GM12878 (cell line): ENCODE measurements at places on chromosomes 12 and 14. TPM values are rescaled to one million over a fixed set of nuclear protein-coding genes. Genes with fewer than 3 reads are reported as not detected.
A peak's percentile ranks its signal among the peaks of the same experiment; 100 is the strongest.

Gene PLCZ1
- total RNA-seq: not detected in 2 replicates

Gene NDRG2
- total RNA-seq: 0.49 and 0.56 TPM in 2 replicates

GRCh38 chr14:96911499-96912149, 114.4 kb downstream of the VRK1 start:
- no peaks in the 10 kb centered on the region for H3K27me3 ChIP-seq
- H3K4me1 ChIP-seq: no peaks in the 10 kb centered on the region
- no peak overlapping the region for H3K4me3 ChIP-seq
- no peak overlapping the region for H3K27ac ChIP-seq

DNA sequence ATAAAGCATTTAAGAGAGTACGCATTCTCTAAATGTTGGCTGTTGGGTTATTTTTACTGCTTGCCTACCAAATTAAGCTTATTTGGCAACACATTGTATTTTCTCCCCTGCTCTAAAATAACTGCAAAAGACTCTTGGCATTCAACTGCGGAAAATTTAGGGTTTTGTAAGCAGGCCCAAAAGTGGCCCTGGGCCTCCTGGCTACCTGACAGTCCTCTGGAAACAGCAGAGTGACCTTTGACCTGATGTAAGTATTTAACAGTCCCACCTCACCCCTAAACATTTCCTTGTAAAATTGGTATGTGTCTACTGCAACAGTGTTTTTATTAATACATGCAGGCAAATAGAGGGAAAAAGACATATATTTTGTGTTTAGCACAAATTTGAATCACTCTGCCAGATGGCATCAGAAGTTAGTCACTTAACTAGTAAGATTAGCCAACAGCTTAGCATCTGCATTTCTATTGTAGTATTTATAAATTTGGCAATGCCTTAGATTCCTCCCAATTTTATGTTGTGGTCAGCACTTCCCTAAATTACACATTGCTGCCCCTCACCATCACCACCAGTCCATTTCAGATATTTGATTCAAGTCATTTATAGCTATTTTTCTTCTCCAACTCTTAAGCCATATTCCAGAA, 11.2 kb downstream of the LLPH start:
- H3K27me3 ChIP-seq: no peaks in the 10 kb centered on the region
- no peak overlapping the region for H3K4me3 ChIP-seq
- H3K27ac ChIP-seq: no peak overlapping the region
- peaks cover 4% of the 10 kb centered on the region for H3K36me3 ChIP-seq
- peaks cover 9% of the 10 kb centered on the region for H3K4me1 ChIP-seq

- peaks cover 13% of the 10 kb centered on the region; the same call in 1 of the 2 replicates for H3K4me1 ChIP-seq
- no peak overlapping the region for H3K4me3 ChIP-seq
- no peak overlapping the region for H3K27ac ChIP-seq
- DNase-seq: peak; percentile 34
- no peaks in the 10 kb centered on the region for H3K36me3 ChIP-seq
- H3K27me3 ChIP-seq: no peaks in the 10 kb centered on the region; the same call in 1 of the 2 replicates
These were observed 4.2 kb downstream of the SCNN1A start for GRCh38 chr12:6370994-6371754.

GRCh38 chr12:65532162-65532561, 253.7 kb downstream of the MSRB3 start:
- H3K36me3 ChIP-seq: no peaks in the 10 kb centered on the region
- no peak overlapping the region for H3K27ac ChIP-seq
- no peak overlapping the region for H3K4me3 ChIP-seq
- H3K27me3 ChIP-seq: no peaks in the 10 kb centered on the region
- no peak for DNase-seq

Gene GPRC5A
- 2.8 and 3.5 TPM in 2 replicates for total RNA-seq

GRCh38 chr12:12181511-12181910, 85.3 kb downstream of the LRP6 start:
- no peaks in the 10 kb centered on the region for H3K36me3 ChIP-seq
- H3K27me3 ChIP-seq: no peaks in the 10 kb centered on the region
- no peak for DNase-seq

Gene GLIPR1L2
- total RNA-seq: not detected in 2 replicates

GRCh38 chr12:78316136-78316535, 485.4 kb downstream of the NAV3 start:
- H3K27me3 ChIP-seq: no peaks in the 10 kb centered on the region
- no peaks in the 10 kb centered on the region for H3K4me1 ChIP-seq

Gene KRT6A
- total RNA-seq: not detected in 2 replicates

- H3K27me3 ChIP-seq: no peaks in the 10 kb centered on the region
- no peak overlapping the region for H3K4me3 ChIP-seq
- H3K36me3 ChIP-seq: no peaks in the 10 kb centered on the region
- H3K27ac ChIP-seq: no peak overlapping the region
- DNase-seq: no peak
- no peaks in the 10 kb centered on the region for H3K4me1 ChIP-seq
These were observed 116.0 kb downstream of the TSPAN9 start for GRCh38 chr12:3193131-3193530.

- H3K27ac ChIP-seq: peak within 1 kb of the TSS; percentile 73
- H3K27me3 ChIP-seq: no peaks in the 10 kb centered on the region
- H3K36me3 ChIP-seq: no peaks in the 10 kb centered on the region
- no peak for DNase-seq
- 0 out of 2 replicates have a peak, but pooled peaks cover 3% of the 10 kb centered on the region for H3K4me1 ChIP-seq
These were observed at the start of gene YBX3 for GRCh38 chr12:10722905-10723746. Gene YBX3, minus strand, starts transcription at chr12:10723323. Its CDS starts 212 bp downstream, at chr12:10723111.

DNA sequence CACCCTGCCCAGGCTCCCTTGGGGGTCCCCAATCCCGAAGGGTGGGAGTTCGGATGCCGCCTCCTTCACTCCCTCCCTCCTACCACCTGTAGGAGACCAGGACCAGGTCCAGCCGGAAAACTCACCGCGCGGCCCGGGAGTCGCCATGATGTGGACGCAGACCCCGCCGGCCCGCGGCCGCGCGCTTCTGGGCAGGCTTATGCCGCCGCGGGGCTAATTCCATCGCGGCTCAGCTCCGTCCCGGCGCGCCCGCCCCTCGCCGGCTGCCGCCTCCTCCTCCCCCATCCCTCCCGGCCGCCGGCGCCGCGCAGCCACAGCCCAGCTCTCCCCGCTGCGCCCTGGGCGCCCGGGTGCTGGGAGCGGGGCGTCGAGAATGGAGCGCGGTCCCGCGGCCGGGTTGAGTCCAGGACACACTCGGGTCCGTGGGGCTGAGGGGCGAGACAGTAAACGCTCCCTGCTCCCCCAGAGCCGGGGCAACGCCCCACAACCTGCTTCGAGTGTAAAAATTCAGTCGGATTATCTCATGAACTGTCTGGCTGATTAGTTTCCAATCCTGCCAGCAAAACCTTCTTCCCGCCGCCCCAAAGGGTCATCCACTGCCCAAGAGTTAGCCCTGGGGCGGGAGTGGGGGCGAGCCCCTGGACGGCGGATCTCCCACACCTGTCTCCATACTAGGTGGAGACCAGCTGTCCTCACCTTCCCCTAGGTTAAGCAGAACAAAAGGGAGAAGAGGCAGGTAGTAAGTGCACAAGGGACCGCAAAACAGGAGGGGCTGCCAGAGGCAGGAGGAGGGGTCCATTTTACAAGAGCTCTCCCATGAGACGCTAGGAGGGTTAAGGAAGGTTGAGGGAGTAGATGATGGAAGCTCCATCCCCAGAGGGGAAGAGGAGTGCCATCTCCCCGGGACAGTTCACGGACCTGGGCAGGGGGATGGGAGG, at the start of gene ANO2:
TSS of gene ANO2 (minus strand) at position 189 of the 938 bp plus-strand sequence. CDS start at position 147, 42 bp downstream.
- no peak for DNase-seq
- no peaks in the 10 kb centered on the region for H3K36me3 ChIP-seq
- peaks cover 16% of the 10 kb centered on the region for H3K27me3 ChIP-seq
- no peak within 1 kb of the TSS for H3K4me3 ChIP-seq
- no peaks in the 10 kb centered on the region for H3K4me1 ChIP-seq

Gene ATL1
- 0.58 and 1.1 TPM in 2 replicates for total RNA-seq

DNA sequence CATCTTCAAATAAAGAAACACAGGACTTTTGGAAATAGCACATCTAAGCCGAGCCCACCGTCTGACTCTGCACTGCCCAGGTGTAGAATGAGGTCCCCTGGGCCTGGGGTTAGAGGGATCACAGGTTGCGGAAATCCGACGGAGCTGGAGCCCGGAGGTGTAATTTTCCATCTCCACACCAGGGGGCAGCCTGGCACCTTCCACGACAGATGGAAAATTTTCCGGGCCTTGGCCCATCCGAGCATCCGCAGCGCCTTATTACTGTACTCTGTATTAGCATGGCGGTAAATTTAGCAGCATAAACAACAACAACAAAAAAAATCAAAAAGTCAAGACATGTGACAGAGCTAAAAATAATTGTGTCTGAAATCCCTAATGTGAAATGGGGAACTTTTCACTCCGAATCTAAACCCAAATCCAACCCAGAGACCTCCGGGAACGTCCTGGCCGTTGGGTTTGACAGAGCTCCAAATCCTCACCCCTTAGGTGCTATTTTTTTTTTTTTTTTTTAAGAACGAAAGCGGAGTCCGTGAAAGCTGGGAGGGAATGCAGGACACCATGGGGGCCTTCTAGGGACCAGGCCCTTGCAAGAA, 93.9 kb downstream of the KSR2 start:
- no peaks in the 10 kb centered on the region for H3K27me3 ChIP-seq
- no peaks in the 10 kb centered on the region for H3K36me3 ChIP-seq
- no peak for DNase-seq
- no peak overlapping the region for H3K4me3 ChIP-seq

GRCh38 chr14:48333221-48333920, 658.0 kb upstream of the MDGA2 start:
- H3K4me3 ChIP-seq: no peak overlapping the region
- H3K36me3 ChIP-seq: no peaks in the 10 kb centered on the region
- no peak overlapping the region for H3K27ac ChIP-seq
- DNase-seq: no peak
- no peaks in the 10 kb centered on the region for H3K27me3 ChIP-seq

Gene CCDC196
- total RNA-seq: not detected in 2 replicates

Gene ADCY6
- 0.36 and 0.61 TPM in 2 replicates for total RNA-seq

Gene DBX2
- not detected in 2 replicates for total RNA-seq

- no peak overlapping the region for H3K27ac ChIP-seq
- no peak for DNase-seq
- H3K27me3 ChIP-seq: no peaks in the 10 kb centered on the region
- H3K36me3 ChIP-seq: no peaks in the 10 kb centered on the region
- H3K4me1 ChIP-seq: no peaks in the 10 kb centered on the region
These were observed 150.1 kb downstream of the SLC38A4 start for GRCh38 chr12:46675736-46676135.

GRCh38 chr14:32205554-32205953, 2.5 kb upstream of the RNU6-8 start:
- H3K36me3 ChIP-seq: no peaks in the 10 kb centered on the region
- H3K27me3 ChIP-seq: no peaks in the 10 kb centered on the region
- DNase-seq: no peak
- H3K4me3 ChIP-seq: no peak overlapping the region

- no peaks in the 10 kb centered on the region for H3K36me3 ChIP-seq
- H3K4me3 ChIP-seq: peak overlapping the region; percentile 36; the same call in 1 of the 2 replicates
- H3K27ac ChIP-seq: peak overlapping the region; percentile 22
- H3K27me3 ChIP-seq: no peaks in the 10 kb centered on the region
- peaks cover 28% of the 10 kb centered on the region for H3K4me1 ChIP-seq
These were observed 9.8 kb upstream of the CLECL1 start for GRCh38 chr12:9742661-9743060.

DNA sequence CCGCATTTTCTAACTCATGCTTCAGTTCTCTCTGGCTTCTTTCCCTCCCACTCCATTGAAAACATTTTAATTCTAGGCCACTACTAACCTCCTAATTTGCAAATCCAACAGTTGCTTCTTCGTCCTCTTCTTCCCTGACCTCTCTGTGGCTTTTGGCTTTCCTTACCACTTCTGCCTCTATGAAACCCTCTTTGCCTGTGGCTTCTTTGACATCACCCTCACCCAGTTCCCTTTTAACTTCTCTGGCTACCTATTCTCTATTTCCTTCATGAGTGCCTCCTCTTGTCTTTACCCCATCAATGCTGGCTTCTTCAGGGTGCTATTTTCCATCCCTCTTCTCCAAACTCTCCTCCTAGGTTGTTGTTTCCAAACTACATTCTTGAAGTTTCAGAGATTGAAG, 4.4 kb upstream of the HCFC2 start:
- no peak overlapping the region for H3K4me3 ChIP-seq
- DNase-seq: no peak
- H3K27ac ChIP-seq: no peak overlapping the region
- peaks cover 2% of the 10 kb centered on the region for H3K27me3 ChIP-seq
- no peaks in the 10 kb centered on the region for H3K36me3 ChIP-seq

Gene STYX
- total RNA-seq: 8.7 and 9.5 TPM in 2 replicates

DNA sequence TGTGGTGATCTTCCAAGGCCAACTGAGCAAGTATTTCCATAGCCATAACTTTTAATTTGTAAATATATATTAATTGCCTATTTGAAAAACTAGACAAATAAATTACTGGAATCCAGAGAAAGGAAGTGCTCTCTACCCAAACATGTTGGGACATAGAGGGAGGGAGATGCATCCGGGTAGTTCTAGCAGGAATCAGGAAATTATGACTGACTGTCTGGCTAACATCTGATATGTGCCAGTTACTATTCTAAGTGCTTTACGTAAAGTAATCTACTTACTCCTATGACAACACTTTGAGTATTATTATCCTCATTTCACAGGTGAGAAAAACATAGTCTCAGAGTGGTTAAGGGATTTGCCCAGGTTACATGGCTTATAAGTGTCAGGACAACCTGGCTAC, 147.7 kb upstream of the VASH1 start:
- H3K4me3 ChIP-seq: no peak overlapping the region
- no peaks in the 10 kb centered on the region for H3K4me1 ChIP-seq
- DNase-seq: no peak
- H3K27ac ChIP-seq: no peak overlapping the region

Gene B4GALNT3
- total RNA-seq: 3.1 and 3.8 TPM in 2 replicates

DNA sequence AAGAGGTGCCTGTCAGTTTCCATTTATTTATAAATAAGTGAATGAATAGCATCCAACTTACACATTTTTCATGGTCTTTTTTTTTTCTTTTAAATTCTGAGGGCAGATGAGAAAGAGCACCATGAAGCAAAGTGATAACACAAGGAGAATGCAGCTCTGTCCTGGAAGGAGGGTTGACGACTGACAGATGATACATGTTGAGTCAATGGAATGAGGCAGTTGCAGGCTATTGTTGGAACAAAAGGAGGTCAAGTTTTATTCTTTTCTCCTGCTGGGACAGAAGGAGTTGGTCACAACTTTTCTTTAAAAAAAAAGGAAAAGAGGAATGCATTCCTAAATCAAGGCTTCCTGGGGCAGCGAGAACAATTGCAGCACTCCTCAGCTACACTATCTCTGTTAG, 119.9 kb upstream of the PLEKHG7 start:
- peaks cover 3% of the 10 kb centered on the region for H3K4me1 ChIP-seq
- H3K36me3 ChIP-seq: no peaks in the 10 kb centered on the region
- H3K27me3 ChIP-seq: no peaks in the 10 kb centered on the region
- no peak overlapping the region for H3K4me3 ChIP-seq
- no peak for DNase-seq
- no peak overlapping the region for H3K27ac ChIP-seq

DNA sequence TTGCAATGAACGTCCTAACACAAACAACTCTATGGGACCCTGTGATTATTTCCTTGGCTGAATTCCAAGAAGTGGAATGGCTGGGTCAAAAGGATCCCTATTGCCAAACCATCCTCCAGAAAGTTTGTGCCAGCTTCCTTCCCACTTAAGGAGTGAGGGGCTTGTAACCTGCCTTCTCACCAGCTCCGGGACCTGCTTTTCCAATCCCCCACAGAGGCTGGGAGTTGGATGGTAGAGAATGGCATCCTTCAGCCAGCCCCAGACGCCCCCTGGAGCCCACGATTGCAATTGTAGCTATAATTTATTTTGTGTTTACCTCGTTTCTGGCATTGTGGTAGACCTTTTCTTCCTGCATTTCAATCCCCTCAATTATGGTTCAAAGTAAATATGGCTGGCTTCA, 9.7 kb upstream of the ZDHHC22 start:
- H3K36me3 ChIP-seq: no peaks in the 10 kb centered on the region
- no peaks in the 10 kb centered on the region for H3K4me1 ChIP-seq
- no peak overlapping the region for H3K27ac ChIP-seq
- no peak for DNase-seq
- no peak overlapping the region for H3K4me3 ChIP-seq
